Pancreas (tissue), 10 donors: ENCODE measurements at places on chromosomes 7 and 10. TPM values are rescaled to one million over a fixed set of nuclear protein-coding genes. Genes with fewer than 3 reads are reported as not detected.
A peak's percentile ranks its signal among the peaks of the same experiment; 100 is the strongest.

Gene GALNT17
- total RNA-seq: 3.0 TPM

Gene RTKN2
- 0.06 TPM for total RNA-seq

Gene ZNF3
- 10.8 TPM for total RNA-seq

Gene TAS2R3
- total RNA-seq: 1.3 TPM

Gene EGFR
- total RNA-seq: 25.6 TPM

Gene CAMK2B
- 0.92 TPM for total RNA-seq

Gene CALCR
- total RNA-seq: not detected

Gene MRLN
- not detected for total RNA-seq

Gene GPNMB
- total RNA-seq: 14.3 TPM

Gene EVX1
- total RNA-seq: not detected

Gene SH2D4B
- total RNA-seq: not detected

Gene SVOPL
- 0.91 TPM for total RNA-seq

Gene TRA2A
- total RNA-seq: 20.6 TPM

DNA sequence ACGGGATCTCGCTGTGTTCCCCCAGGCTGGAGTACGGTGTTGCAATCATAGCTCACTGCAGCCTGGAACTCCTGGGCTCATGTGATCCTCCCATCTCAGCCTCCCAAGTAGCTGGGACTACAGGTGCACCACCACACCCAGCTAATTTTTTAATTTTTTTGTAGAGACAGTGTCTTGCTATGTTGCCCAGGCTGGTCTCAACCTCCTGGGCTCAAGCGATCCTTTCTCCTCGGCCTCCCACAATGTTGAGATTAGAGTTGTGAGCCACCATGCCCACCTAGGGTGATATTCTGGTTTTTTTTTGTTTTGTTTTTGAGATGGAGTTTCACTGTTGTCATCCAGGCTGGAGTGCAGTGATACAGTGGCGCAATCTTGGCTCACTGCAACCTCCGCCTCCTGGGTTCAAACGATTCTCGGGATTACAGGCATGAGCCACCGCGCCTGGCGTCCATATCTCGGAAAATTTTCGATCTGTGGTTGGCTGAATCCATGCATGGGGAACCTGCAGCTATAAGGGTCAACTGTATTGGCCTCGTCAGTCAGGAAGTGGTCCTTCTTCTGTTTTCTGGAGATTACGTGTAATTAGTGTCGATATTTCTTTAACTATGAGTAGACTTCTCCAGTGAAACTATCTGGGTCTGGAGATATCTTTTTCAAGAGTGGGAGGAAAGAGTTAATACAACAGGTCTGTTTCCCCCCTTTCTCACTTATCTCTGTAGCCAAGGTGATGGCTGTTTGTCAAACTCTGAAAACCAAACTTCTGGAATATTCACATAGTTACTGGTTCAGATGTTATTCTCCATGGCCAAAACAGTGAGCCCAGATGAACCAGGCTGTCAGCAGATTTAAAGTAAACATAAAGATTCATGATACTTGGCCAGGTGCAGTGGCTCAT, 21.0 kb upstream of the FIS1 start:
- DNase-seq: no peak

DNA sequence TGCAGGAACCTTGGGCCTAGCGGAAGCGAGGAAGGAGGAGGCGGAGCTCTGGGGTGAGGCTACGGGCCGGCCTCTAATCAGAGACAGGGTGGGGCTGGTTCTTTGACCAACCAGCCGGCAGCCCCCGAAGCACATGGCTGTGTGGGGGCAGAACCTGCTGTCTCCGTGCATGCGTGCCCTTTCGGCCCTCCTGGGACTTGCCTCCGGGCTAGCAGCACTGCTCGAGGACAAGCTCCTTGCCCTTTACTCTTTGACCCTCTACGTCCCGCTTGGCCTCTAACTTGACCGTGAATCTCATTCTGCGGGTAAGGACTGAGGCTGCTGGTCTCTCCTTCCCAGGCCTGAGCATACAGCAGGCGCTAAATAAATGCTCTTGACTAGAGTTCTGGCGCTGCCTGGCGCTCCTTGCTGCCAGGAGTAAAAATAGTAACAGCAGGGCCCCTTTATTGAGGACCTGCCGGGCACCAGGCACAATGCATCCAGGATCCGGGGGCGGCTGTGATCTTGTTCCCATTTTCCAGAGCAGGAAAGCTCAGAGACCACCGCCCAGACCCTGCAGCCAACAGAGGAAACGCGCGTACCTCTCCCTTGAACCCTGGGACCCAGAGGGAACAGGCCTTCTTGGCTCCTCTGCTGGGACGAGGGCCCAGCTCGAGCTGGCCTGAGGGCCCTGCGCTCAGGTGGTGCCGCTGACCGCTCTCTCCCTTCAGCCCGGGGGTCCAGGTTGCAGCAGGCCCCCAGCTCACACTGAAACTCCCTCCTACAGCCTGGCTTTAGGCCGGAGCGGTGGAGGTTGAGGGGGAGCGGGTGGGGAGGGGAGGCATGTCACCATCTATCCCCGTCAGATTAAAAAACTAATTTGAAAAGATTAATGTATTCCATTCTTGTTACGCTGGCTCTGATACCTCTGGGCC, 2.7 kb upstream of the COMTD1 start:
- peak; percentile 39 for DNase-seq

- peak; percentile 39 for DNase-seq
These were observed at the start of gene ARID5B for GRCh38 chr10:61900829-61901792. TSS of gene ARID5B (plus strand) at chr10:61901699. CDS start at chr10:61901710, 11 bp downstream.

- DNase-seq: no peak
These were observed 61.0 kb upstream of the MYL10 start for GRCh38 chr7:101690061-101690460.

GRCh38 chr7:108014747-108015682, 12.1 kb upstream of the LAMB1 start:
- DNase-seq: no peak

GRCh38 chr10:17673471-17674061, 29.6 kb downstream of the STAM start:
- DNase-seq: no peak

GRCh38 chr10:96470116-96470743, 43.5 kb downstream of the TLL2 start:
- no peak for DNase-seq

GRCh38 chr10:129843131-129843541, 120.9 kb downstream of the EBF3 start:
- peak; percentile 24 for DNase-seq
